ENCODE measurements at places on chromosomes 5 and 9.

GRCh38 chr5:78509145-78509865 is 139.3 kb downstream of the LHFPL2 start:
- DNase-seq = peak; percentile 41

DNA sequence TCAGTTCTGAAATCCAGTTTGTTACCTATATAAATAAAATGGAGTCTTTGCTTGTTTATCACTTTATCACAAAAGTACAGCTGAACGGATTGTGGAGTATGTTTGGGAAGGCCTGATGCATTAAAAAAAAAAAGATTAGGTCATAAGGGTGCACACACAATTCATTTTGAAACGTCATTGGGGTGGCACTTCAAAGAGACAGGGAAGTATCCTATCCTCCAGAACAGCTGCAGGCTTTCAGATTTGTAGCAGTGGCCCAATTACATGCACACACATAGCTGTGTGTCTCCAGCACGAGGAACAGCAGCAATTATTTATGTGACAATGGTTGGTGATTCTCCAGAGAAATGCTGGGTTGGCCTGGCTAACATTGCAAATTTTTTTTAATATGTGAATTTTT is 46.8 kb upstream of the FER start:
- no peak for DNase-seq

DNA sequence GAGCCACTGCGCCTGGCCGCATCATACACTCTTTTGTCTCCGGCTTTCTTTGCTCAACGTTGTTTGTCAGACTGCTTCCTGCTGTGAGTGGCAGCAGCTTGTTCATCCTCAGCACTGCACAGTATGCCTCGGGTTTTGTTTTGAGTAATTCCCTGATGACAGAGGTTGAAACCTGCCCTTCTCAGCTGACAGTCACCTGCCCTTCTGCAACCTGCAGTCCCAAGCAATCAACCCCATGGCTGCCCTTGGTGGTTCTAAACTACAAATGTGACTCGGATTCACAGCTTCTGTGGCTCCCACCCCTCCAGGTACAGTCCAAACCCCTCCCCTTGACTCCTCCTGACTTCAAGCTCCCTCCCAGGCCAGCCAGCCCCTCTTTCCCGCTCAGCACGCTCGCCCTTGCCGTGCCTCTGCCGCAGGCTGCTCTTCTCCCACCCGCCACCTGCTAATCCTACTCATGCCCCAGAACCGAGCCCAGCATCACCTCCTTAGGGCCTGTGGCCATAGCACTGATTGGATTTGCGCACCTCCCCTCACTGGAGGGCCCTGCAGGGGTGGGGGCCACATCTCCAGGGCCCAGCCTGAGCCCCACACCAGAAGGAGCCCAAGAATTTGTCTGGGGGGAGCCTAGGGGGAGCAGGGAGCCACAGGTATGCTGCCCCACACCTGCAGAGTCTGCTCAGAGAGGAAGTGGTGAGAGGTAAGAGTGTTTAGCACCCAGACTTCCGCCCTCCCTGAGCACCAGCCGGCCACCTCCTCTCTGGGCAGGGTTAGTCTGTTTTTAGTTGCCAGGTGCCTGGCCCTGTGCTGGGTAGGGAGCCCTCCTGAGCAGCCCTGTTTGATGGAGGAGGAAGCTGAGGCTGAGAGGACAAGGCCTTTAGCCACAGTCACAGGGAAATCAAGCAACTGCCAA is 10.1 kb downstream of the EEIG1 start:
- no peak for DNase-seq

GRCh38 chr9:27497883-27498417 is 26.1 kb upstream of the IFNK start:
- DNase-seq = no peak

DNA sequence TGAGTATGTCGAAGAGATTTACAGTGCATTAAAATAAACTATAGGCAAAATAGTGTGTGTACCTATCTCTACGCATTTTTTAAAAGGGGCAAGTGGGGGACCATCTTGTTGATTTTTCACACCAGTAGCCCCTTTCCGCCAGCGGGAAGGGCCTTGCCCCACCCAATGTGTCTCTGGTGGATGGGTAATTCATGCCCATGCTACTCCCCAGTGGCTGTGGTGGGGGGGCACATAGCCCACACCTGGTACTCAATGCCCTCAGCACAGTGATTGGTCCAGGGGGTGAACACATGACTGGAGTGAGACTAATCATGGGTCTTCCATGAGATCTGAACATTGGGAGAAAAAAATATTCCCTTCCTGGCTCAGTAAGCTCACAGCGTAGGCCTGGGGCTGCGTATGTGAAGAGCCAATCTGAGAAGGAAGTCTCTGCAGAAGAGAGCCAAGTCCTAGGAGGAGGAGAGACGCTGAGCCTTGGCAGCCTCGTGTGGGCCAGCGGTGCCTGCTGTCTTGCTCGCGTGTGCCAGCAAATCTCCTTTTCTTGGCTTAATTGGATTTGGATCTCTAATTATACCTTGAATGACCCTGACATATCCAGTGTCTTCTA is 103.4 kb downstream of the ADAMTS2 start:
- no peak for DNase-seq

DNA sequence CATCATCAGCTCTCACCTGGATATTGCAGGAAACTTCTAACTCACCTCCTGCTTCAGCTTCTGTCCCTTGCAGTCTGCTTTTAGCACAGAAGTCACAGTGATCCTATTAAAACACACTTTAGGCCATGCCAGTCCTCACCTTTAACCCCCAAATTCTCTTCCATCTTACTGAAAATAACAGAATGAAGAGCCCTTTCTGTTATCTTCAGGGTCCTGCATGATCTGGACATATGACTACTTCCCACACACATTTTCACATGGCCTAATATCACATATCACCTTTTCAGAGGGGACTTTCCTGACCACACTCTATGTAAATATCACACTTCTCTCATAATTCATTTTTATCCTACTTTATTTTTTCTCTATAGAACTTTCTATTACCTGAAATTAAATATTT is 550.6 kb upstream of the CLINT1 start:
- DNase-seq = no peak

DNA sequence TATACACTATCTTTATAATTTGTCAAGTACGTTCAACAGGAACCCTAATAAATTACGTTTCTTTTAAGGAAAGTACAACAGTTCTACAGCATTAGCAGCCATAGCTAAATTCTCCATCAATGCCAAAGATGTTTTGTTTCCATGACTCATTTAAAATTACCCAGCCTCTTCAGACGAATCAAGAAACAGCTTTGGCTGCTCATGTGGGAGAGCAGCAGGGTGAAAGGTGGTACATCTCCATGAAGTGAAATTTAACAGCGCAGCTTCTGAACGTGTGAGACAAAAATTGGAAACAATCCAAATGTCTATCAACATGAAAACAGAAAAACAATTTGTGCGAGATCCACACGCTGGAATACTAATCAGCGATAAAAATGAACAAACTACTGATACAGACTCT is 327.3 kb upstream of the CDH6 start:
- no peak for DNase-seq

DNA sequence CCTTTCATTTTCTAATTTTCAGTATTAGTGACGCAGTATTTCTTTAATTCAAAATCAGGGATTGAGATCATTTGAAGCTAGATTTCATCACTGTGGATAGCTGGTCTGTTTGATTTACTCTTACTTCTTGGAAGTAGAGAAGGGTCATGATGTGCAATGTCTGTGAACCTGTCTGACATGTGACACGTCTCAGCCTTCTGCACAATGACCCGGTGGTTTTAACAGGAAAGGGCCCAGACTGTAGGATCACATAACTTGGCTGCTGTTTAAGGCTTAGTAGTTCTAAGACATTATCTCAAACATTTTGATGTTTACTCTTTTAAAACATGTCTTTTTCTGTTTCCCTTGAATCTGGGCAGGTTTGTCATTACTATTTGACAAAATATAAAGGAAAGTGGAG is 823.3 kb upstream of the NUDT12 start:
- DNase-seq = no peak

DNA sequence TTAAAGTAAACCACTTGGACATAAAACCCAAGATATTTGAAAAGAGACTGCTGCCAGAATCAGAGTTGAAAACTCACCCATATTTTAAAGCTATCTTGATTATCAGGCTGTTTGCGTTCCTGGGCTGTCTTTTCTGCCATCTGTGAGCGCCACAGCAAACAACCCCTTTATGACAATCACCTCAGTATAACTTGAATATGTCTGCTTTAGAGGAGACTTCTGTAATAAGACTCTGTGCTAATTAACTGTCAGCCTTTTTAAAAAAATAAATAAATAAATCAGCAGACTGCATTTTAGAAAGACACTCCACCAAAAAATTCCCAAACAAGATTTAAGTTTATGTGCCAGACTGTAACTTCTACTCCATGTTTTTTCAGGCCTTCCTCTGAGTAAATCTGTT is 375.7 kb upstream of the CCNH start:
- no peak for DNase-seq

- DNase-seq = peak; percentile 68
Observed at GRCh38 chr5:79225026-79225425, 10.9 kb upstream of the JMY start.

DNA sequence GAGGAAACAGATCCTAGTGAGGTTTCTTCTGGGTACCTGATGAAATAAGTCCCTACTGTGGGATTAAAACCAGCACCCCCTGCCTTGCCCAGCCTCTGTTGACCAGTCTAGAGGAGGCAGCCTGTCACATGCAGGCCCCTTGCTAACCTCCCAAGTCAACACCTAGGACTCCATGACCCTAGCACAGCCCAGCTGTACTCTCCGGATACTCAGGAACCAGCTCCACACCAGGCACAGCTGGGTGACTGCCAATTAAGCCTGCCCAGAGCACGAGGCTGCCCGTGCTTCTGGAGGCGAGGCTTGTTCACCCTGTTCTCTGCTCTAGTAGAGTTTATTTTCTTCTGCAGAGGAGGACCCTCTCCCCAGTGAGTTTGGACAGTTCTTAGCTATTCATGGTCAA is 92.5 kb downstream of the SNX24 start:
- DNase-seq = no peak

- DNase-seq = peak; percentile 73
Observed at GRCh38 chr5:72608297-72608696, 101.1 kb upstream of the ZNF366 start.

DNA sequence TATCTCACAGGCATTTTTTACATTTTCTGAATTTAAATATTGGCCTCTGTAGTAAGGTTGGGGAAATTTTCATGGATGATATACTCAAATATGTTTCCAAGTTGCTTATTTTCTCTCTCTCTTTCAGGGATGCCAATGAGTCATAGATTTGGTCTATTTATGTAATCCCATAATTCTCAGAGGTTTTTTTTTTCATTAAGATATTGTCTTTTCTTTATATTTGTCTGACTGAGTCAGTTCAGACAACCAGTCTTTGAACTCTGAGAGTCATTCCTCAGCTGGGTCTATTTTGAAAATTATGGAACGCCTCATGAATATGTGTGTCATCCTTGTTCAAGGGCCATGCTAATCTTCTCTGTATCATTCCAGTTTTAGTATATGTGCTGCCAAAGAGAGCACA is 223.2 kb downstream of the PCSK1 start:
- peak; percentile 86 for DNase-seq

DNA sequence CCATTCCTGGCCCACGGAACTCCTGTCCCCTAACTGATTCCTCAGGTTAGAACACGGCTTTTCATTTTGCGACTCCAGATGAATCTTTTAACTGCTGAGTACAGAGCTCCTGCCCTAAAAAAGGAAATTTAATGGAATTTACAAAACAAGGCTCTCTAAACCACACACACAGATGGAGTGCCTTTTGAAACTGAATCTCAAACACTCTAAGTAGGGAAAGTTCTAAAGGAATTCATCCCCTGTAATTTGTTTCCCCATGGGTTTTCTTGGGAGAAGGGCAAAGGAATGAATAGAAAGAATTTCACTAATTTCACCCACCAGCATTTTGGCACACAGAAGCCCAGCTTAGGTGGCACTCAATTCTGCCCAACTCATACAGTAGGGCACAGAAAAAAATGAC is 106.5 kb downstream of the THBS4 start:
- peak; percentile 5 for DNase-seq

GRCh38 chr5:170693701-170694100 is 89.8 kb upstream of the GABRP start:
- no peak for DNase-seq

GRCh38 chr9:89388084-89388867 is 70.0 kb downstream of the SECISBP2 start:
- peak; percentile 65 for DNase-seq

GRCh38 chr5:23639326-23639725 is 131.9 kb downstream of the PRDM9 start:
- DNase-seq = no peak

GRCh38 chr5:68817632-68818031 is 276.2 kb upstream of the SLC30A5 start:
- DNase-seq = no peak

GRCh38 chr5:174617285-174617684 is 107.1 kb upstream of the MSX2 start:
- no peak for DNase-seq

DNA sequence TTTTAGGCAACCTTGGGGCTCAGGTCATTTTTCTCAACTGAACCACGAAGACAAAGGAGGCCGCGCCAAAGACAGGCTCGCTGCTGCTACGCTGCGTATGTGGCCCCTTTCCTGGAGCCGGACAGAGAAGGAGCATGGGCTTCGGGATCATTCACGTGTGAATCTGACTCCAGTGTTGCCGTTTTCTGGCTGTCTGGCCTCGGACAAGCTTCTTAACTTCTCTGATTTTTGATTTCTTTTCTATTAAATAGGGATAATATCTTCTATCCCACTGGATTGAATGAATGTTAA is 50.8 kb upstream of the ZNF366 start:
- DNase-seq = no peak

DNA sequence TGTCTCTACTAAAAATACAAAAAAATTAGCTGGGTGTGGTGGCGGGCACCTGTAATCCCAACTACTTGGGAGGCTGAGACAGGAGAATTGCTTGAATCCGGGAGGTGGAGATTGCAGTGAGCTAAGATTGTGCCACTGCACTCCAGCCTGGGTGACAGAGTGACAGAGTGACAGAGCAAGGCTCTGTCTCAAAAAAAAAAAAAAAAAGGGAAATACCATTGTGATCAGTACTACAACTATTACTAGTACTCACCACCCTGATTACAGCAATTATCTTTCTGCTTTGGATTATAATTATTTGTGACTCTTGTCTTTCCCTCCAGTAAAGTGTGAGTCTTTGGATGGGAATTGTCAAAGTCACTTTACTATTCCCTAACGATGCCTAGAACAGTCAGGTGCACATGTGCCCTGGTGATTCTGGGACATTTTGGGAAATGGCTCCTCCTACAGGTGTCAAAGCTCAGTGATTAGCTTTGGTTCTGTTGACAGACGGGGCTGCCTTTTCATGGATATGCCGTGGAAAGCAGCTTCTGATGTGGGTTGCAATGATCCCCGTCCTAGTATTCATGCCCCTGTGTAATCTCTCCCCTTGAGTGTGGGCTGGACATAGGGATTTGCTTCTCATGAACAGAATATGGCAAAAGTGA is 31.8 kb upstream of the FRRS1L start:
- no peak for DNase-seq

- no peak for DNase-seq
Observed at GRCh38 chr9:84003246-84003645, 22.6 kb downstream of the RMI1 start.

- no peak for DNase-seq
Observed at GRCh38 chr5:167049771-167050567, 1241.5 kb upstream of the WWC1 start.

All from foreskin fibroblast (primary cell).